Substantia nigra (tissue), 51 donors: ENCODE measurements at places on chromosomes 3 and 15.

- no peak for DNase-seq
These were observed 29.0 kb upstream of the TBC1D5 start for GRCh38 chr3:17771177-17772017.

- DNase-seq, result no peak
These were observed 24.2 kb upstream of the SLC41A3 start for GRCh38 chr3:126107957-126108675.

- DNase-seq, result no peak
These were observed 77.2 kb downstream of the PRTG start for GRCh38 chr15:55665605-55666227.

DNA sequence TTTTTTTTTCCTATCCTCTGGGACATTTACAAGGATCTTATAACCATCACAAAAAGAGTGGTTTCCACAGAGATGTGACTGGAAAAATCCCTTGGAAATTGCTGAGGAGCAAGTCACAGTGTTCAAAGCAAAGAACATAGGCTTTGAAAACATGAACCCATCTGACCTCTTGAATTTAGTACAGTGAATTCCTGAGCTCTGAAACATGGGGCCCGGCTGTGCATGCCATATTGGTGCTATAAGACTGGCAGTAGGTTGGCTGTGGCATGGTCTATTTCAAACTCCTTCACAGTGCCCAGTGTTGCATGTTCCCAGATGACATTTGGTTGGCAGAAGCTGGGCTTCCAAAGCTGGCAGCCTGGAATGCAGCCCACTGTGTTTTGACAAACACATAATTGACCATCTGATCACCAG is 202.2 kb downstream of the TIGIT start:
- no peak for DNase-seq

GRCh38 chr15:88865498-88866099 is 29.7 kb downstream of the HAPLN3 start:
- DNase-seq, result no peak

GRCh38 chr3:120481081-120481480 is 30.3 kb upstream of the FSTL1 start:
- DNase-seq, result no peak

DNA sequence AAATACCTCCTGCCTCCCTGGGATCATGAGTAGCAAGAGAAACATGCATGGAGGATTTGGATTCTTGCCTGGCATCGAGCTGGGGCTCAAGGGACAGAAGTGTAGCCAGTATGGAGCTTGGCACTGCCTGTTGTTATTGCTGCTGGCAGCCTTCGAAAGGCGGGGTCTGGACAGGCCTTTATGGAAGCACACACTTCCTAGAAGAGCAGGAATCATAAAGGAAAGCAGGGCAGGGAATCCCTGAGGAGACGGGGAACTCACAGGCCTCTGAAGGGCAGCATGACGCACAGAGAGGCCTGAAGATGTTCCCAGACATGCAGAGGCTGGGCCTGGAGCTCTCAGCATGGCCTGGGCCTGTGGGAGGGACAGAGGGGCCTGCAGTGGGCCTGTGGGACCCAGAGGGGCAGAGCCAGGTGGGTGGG is 18.6 kb upstream of the SLC41A3 start:
- DNase-seq, result no peak

GRCh38 chr15:57495041-57495440 is 96.7 kb upstream of the MYZAP start:
- DNase-seq, result no peak
